ENCODE measurements at places on chromosomes 2 and 18.

DNA sequence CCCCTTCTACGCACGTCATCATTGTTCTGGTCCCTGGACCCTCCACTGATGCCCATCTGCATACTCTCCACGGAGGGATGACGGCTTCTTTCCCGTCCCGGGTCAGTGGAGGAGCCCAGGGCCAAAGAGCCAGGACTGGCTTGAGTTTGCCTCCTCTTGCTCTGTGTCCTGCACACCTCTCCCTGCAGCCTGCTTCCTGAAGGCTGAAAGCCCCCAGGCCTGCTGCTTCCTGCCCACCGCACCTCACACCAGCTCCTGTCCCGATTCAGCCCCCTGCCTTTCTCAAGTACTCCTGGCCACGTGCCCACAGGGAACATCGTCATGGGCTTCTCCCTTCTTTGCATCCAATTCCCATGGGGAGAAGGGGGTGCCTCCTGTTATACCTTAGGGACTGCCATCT, 7.1 kb downstream of the ADCY3 start:
- DNase-seq, result no peak

DNA sequence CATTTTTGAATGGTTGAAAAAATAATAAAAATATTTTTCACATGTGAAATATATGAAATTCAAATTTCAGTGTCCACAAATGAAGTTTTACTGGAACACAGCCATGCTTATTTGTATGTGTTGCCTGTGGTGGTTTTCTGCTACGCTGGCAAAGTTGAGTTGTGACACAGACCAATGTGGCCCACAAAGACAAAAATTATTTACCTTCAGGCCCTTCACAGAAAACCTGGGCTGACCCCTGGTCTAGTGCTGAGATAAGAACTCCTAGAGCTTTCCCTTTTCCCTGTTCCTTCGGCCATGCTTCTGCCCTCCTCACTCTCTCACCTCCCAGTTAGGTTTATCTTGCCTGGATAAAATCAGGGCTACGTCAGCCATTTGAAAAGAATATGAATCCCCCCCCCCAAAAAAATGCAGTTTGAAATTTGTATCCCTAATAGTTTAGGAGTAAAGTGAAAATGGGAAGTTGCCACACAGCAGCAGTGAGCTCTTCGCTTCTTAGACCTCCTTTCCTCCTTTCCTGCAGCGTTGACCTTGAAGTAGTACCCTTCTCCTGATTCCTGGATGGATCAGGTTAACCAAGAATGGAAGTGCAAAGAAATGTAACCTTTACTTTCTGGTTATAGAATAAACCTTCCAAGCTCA, 91.0 kb downstream of the LIMS1 start:
- DNase-seq, result no peak

- DNase-seq, result no peak
Measured at GRCh38 chr2:226560325-226560724, 239.3 kb downstream of the IRS1 start.

DNA sequence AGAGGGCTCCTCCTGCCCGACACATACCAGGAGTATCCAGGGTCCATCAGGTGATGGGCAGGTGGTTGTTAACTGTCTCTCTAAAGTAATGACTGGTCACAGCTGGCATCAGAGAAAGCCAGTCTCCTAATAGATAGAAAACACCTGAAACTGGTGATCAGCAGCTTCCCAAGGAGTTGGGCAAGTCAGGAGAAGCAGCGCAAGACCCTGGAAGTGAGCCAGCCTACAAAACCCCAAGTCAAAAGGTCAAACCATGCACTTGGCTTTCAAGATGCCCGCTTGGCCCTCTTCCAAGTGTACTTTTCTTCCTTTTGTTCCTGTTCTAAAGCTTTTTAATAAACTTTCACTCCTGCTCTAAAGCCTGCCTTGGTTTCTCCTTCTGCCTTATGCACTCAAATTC, 815.2 kb downstream of the DCDC2C start:
- no peak for DNase-seq

DNA sequence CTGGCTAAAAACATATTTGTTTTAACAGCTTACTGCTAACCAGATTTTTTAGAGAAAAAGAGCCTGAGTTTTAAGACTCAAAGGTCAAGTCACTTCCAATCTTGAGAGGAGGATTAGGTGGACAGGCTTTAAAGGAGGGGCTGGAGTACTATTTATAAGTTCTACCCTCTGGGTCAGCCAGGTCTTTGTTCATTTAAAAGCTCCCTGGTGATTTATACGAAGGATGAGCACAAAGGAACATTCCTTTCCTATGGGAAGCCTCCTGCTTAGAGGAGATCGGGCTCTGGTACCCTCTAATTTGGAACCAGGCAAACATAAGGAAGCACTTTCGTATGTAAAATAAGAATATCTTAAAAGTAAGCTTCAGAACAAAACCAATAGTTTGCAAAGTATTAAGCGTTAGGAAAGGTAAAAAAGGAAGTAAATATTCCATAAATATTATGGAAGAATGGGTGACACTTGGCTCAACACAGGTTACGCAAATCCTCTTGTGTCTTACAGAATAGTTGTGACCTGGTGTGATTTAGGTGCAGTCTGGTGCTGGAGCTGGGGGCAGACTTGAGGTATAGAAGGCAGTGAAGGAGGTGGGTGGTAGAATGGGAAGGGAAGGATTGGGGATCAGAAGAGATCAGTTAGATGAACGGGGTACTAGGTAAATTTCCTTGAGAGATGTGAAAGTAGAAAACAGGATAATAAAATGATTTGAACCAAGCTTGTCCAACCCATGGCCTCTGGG, 35.6 kb downstream of the PDE6D start:
- DNase-seq, result no peak

- DNase-seq, result no peak
Measured at GRCh38 chr2:60834270-60834717, 47.1 kb upstream of the REL start.

DNA sequence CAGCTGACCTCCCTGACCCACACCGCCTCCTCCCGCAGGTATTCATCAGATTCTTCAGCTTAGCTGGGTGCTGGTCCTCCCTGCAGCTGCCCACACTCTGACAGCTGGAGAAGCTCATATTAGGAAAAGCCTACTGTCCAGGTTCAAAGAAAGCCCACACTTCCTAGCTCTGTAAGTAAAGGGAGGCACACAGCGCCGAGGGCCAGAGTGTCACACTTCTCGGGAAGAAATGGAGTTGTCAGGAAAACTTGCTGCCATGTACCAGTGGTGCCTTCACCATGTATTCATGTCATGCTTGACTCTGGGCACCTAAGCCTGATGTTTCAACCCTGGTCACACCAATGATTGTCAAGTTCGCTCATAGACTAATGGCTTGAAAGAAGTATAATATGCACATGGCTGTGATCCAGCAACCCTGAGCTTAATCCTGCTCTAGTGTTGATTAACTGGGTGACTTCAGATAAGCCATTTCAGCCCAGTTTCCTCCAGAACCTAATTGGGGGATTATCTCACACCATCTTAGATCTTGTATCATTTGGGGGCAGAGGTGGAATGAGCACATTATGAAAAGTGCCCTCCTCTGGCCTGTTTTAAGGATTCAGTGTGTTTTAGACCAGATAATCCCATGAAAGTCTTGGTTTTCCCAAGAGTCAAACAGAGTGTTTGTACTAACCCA, 180.3 kb upstream of the PARD3B start:
- no peak for DNase-seq

DNA sequence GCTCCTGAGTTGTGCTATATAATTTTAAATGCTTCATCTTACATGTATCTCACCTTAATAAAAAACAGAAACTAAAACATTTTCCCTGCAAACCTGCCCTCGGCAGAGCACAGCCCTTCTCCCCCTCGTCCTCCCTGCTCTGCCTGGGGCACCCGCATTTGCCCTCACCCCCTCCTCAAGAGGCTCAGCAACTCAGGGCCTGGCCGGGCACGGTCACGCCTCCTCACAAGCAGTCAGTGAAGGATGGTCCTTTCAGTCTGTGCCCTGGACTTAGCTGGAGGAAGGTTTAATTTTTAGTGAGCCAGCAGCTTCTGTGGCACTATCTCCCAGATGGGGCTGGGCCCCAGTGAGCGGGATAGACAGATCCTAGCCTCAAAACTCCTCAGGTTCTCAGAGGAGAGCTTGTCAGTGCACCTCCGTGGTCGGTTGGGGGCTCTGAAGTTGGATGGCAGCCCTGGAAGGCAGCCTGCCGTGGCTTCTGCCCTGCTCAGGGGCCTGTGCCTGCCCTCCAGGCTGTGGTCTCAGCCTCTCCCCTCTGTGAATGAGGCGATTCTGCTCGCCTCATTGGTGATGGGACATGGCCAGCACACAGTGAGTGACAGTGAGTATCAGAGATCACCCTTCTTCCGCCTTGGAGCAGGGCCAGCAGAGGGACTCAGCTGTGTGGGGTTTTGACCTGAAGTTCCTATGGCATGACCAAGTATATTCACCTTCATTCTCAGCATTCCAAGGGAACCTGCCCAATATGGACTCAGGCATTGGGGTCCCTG, 56.3 kb upstream of the AFF3 start:
- no peak for DNase-seq

GRCh38 chr18:67362906-67363305, 153.6 kb downstream of the DSEL start:
- no peak for DNase-seq

DNA sequence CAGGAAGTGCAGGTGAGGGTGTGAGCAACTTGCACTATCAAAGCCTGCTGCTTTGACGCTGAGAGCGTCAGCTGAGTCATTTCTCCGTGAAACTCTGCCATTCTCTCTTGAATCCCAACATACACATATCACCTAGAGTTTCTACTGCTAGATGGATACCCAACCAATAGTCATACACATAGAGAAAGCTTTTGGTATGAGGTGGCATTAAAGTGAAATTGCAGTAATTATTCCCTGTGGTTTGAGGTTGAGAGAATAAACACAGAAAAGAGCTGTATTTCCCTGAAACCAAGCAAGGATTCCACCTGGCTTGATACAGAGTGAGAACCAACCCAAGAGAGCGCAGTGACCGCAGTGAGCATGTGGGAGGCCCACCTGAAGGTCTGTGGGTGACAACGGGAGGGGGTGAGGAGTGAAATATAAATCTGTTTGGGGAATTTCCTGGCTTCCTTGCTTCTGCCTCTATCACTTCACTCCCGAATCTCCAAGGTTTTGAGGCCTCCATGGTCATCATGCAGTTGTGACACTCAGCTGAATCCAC, 28.8 kb upstream of the TMEM18 start:
- DNase-seq, result no peak

DNA sequence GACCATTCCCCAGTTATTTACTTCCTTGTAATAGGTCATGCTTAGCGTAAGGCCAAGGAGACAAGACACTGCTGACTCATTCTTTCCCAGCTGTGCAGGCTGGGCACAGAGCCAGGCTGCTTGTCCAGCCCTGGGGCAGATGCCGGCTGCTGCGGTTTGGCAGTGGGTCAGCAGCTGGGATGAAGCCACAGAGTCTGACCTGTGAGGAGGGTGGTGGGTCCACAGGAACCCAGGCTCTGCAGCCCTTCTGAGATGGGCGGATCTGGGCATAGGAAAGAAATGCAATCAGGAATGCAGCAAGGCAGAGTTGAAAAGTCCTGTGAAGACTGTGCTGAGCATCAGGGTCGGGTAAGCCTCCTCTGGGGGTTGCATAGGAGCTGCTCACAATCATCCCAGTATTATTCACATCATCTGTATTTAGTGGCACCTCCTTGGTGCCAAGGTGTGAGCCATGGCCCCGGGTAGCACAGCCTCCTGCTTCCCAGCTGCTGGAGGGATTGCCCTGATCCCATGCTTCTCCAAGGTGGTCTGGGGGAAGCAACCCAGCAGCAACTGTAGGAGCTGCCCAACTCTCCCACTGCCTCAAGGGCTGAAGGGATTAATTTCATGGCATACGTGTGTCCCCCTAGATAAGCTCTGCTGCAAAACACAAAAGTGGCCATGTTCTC, 139.0 kb downstream of the DDX1 start:
- DNase-seq, result peak; percentile 44

DNA sequence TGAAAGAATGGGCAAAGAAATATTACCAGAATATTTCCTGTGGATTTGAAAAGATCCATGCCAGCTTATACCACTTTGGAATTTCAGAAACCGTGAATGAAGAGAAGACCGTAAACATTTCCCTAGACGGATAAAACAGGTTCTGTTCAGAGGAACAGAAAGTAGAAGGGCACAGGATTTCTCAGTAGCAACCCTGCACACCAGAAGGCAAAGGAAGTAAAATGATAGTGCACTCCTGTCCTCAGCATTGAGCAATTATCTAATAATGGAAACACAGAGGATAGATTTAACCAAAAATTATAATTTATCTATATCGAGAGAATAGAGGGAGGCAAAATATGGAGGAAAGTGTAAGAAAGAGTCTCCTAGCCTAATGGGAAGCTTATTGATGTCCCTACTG, 87.0 kb upstream of the ITGA6 start:
- DNase-seq, result no peak

- no peak for DNase-seq
Measured at GRCh38 chr2:232887171-232887850, 17.2 kb downstream of the SNORC start.

GRCh38 chr18:35464831-35465279, 32.9 kb downstream of the INO80C start:
- no peak for DNase-seq

DNA sequence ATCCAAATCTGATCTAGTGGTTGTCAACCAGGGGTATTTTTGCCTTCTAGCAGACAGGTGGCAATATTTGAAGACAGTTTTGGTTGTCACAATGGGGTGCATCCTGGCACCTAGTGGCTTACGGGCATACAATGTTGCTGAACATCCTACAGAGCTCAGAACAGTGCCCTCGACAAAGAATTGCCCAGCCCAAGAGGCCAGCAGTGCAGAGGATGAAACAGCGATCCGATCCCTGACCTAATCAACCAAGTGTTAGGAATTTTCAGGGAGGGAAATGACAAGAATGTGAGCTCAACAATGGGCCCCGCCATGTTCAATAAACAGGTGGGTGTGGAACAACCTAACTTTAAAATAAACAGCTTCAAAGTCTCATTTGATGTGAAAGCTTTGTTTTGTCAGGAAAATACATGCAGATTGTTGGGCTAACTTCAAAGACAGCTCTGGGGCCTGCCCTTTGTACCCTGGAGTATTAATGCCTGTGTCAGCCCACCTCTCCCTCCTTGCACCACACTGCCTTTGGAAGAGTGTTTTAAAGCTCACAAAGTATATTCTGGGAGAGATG, 22.5 kb upstream of the SCYGR5 start:
- DNase-seq, result no peak

DNA sequence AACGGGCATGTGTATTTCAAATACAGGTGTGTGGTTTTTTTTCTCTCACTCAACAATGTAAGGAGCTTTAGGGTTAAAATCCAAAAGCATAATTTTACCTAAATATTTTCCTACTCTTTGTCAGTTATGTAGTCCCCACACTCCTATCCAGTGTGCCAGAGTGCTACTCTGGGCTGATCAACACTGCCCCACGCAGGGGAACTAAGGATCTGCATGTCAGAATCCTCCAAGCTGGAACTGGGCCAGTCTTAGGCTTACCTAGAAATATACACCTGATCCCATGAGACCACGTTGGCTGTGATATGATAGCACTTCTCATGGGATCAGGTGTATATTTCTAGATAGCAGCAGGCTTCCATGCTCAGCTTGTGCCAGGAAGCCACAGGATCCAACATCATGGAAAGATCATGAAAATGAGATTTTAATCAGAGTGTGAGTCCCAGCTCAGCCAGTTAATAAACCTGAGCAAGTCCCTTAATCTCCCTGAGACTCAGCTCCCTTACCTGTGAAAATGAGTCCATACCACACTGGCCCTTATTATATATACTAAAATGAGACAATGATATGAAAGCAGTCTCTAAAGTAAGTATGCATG, 29.7 kb downstream of the CCDC141 start:
- peak; percentile 49 for DNase-seq

GRCh38 chr2:144914622-144915318, 394.9 kb upstream of the ZEB2 start:
- no peak for DNase-seq
